Effector CD8-positive, alpha-beta T cell (primary cell): ENCODE measurements at places on chromosomes 4 and X.

DNA sequence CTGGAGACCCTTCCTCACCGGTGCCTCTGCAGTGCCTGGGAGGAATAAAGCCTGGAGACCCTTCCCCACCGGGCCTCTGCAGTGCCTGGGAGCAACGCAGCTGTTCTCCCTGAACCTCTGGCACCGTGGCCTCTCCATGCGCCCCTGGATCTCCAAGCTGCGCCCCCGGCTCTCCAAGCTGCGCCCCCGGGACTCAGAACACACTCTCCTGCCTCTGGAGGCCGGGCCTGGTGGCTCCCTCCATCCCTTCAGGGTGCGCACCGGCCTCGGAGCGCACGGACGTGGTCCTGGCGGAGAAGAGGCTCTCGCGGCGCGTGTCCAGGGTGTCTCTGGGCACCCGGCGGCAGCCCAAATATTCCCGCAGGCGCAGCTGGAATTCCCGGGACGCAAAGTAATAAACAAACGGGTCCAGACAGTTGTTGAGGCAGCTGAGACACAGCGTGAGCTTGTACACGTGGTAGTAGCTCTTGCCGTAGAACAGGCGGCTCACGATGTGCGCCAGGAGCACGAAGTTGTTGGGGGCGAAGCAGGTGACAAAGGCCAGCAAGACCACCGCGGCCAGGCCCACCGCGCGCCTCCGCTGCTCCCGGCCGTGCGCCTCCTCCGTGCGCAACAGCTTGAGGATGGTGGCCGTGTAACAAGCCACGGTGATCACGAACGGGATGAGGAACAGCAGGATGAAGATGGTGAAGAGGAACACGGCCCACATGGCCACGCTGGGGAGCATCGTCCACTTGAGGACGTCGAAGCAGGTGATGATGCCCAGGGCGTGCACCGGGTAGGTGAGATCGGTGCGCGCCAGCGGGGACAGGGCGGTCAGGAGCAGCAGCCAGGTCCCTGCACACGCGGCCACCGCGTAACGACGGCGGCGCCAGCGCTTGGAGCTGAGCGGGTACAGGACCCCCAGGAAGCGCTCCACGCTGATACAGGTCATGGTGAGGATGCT is 12.8 kb upstream of the ASMTL start:
- no peak for DNase-seq

- no peak for DNase-seq
Observed at GRCh38 chrX:53437206-53437605, 3.0 kb upstream of the HSD17B10 start.

- DNase-seq = no peak
Observed at GRCh38 chr4:159175989-159176375, 73.1 kb downstream of the RAPGEF2 start.

GRCh38 chrX:54695816-54696487 is 102.1 kb downstream of the ITIH6 start:
- no peak for DNase-seq

GRCh38 chr4:2828758-2829181 is 14.9 kb upstream of the ADD1 start:
- no peak for DNase-seq

- no peak for DNase-seq
Observed at GRCh38 chr4:127344071-127344470, 288.7 kb upstream of the INTU start.

DNA sequence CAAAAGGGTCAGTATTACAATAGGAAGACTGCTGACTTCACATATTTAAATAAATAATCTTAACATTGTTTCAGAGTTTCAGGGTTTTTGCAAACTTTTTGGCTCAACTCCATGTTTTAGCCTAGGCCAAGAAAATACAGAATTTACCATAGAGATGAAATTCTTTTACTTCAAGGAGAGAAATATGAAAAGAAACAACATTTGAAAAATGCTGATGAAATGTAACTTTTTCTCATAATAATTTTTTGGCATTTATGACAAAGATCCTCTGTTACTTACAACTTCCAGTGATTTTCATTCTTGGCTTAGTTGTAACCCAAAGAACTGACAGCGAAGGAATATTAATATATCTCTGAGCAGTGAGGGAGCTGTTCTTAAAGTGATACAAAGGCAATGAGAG is 316.1 kb upstream of the EMCN start:
- DNase-seq = no peak

DNA sequence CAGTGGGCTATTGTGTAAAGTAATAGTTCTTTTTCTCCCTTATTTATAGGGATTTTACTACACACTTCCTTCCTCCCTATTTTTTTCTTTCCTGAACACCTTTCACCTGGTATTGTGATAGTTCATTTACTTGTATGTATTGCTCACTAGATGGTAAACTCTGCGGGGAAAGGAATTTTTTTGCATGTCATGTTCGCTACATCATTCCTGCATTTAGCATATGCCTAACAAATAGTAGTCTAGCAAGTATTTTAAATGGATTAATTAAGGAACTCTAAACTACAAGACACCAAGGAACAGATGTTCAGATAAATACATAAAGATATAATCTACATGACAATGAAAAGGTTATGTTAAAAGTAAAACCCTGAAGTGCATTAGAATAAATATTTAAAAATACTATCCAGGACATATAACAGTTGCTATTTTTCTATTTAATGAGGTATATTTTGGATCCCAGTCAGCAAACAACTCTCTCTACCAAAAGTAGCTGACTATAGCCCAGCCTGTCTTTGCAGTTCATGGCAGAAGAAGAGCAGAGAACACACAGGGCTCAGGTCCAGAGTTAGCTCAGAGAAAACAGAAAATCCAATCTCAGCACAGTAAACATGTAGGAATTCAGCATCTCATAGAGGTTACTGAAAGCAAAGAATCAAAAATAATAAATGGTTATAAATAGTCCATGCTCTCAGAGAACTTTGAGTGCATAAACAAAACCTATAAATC is 87.8 kb downstream of the PACRGL start:
- DNase-seq = no peak

DNA sequence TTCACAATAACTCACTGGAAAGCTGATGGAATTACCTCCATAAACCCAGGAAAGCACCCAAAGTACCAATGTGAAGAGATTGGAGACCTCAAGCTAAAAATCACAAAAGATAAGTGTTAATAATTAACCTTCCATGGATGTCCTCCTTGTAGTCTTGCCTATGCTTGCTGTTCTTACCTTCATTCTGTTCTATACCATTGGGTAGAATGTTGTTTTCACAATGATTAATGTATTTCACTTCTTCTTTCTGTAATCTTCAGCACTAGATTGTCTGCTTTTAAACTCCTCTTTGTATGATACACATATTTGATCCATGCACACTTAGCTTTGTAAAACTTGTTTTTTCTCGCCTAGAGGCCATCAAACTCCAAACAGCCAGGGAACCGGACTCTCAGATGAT is 570.3 kb downstream of the RAPGEF2 start:
- DNase-seq = no peak

DNA sequence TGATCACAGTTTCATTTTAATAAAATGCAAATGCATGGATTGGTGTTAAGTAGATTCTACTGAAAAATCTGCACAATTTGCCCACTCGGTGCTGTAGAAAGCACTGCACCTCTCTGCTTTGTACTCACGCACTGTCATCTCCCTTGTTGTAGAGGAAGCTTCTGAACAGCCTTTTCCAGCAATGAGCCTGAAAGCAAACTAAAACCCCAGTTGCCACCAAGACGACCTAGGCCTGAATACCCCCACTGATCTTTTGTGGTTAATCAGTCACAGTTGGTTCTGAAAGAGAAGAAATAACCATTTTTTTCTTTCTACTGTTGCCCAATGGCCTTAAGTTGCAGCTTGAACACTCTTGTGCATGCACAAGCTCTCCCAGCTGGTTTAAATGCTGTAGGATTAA is 229.8 kb downstream of the NLGN4X start:
- DNase-seq = no peak

- no peak for DNase-seq
Observed at GRCh38 chr4:11529625-11530201, 101.0 kb upstream of the HS3ST1 start.

- no peak for DNase-seq
Observed at GRCh38 chr4:140944199-140944515, 188.0 kb upstream of the TBC1D9 start.

DNA sequence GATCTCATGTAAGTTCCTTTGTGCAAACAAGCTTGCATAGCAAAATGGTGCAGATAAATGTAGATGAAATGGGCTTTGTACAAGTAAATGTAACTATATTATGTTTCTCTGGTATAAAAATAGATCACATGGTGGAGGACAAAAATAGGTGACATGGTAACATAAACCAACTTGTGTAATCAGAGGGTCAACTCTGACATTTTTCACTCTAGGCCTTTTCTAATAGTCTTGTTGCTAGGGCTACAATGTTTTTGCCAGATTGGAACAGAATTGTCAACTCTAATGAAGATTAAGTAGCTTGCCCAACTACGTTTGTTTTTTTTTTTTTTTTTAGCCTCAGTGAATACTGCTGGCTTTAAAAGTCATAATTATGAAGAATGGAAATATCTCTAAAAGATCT is 11.5 kb downstream of the MAD2L1 start:
- no peak for DNase-seq

GRCh38 chr4:121978172-121978516 is 26.3 kb upstream of the TRPC3 start:
- DNase-seq = no peak

DNA sequence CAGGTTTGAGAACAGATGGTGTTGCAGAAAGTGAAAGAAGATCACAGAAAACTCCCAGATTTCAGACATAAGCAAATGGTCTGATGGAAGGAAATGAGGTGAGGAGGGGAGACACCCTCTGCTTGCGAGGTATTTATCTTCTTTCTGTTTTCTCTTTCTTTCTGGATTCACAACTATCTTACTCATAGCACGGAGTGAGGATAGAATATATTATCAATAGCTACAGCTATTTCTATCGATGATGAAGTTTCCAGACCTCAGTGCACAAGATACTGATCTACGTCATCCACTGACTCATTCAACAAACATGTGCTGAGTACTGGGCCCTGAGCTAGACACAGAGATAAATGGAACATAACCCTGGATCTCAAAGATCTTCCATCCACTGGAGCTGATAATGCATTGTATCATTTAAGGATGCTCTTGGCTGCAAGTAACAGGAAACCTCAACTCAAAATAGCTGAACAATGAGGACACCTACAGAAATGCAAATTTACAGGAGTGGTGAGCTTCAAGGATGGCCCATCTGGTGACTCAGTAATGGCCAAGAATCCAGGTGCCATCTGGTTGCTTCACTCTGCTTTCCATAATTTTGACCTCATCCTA is 21.2 kb downstream of the SLC2A9 start:
- DNase-seq = no peak

GRCh38 chr4:186137196-186137794 is 32.8 kb downstream of the FAM149A start:
- DNase-seq = no peak

DNA sequence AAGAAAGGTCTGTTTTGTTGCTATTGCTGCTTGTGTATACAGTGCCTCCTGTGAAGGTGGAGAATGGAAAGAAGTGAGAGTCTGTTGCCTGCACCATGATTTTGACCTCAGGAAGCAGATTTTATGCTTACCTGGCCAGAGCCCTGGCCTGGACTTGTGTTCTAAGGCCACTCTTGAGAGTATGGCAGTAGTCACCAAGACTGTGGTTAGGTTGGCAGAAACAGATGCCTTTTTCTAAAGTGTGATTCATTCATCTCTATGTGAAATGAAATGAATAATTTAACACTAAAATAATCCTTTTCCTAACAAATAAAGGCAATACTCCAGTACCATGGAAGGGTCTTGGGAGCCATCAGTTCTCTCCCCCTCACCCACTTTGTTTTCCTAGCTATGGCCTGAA is 161.8 kb downstream of the DCLK2 start:
- no peak for DNase-seq

- no peak for DNase-seq
Observed at GRCh38 chr4:24190761-24191695, 301.2 kb upstream of the PPARGC1A start.

- DNase-seq = peak; percentile 1
Observed at GRCh38 chrX:20267931-20268701, 1.4 kb upstream of the RPS6KA3 start.

DNA sequence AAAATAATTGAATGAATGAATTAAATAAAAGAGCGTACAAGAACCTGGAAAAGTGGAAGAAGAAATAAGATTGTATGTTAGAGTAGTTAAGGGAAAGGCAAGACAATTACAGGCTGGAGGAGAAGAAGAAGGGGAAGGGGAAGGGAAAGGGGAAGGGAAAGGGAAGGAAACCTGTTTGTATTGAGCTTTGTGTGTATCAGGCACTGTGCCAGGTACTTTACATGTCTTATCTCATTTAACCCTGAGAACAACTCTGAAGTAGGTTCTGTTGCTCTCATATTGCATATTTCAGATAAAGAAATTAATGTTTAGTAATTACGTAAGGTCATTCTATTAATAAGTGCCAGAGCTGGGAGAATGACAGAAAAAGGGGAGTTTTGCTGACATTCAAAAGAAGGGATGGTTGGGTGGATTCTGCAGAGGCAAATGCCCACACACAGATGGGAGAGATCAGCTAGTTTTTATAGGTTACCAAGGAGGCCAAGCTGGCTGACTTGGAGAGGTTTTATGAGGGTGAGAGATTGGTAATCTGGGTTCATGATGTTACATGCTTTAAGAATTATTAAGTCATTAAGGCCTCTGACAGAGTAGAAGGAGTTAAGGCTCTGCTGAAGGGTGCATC is 92.3 kb upstream of the LCORL start:
- no peak for DNase-seq

- DNase-seq = no peak
Observed at GRCh38 chrX:154351183-154352011, 23.0 kb downstream of the FLNA start.

GRCh38 chr4:110480031-110480549 is 4.1 kb downstream of the ENPEP start:
- no peak for DNase-seq

DNA sequence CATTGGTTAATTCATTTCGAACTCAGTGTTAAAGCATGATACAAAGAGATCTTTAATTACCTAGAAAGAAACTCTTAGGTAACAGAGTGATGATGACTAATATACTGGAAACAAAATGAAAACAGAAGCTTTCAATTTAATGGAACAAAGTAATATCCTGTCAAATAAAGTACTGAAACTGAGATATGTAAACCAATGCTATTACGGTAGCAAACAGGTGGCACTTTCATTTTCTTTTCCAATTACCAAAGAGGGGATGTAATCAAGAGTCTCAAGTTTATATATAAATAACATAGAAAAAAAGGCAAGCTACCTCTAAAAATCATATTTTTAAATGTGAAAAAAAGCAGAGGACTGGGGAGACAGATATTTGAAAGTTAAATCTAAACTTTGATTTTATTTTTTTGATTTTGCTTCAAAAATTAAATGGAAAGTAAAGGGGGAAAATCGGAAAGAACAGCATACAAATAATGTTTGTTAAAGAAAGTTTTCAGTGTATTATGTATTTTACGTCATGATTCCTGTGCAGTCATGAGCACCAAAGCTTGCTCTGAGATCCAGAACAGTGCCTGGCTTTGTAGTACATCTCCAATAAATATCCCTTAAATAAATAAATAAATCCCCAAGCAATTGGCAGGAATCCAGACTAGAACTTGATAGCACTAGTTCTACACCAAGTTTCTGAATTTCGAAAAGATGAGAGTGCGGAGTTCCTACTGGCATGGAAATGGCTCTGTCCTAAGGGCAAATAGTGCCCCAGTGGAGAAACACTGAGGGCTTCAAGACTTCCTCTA is 25.0 kb upstream of the RAPGEF2 start:
- no peak for DNase-seq

- no peak for DNase-seq
Observed at GRCh38 chrX:123976706-123977316, 15.3 kb downstream of the STAG2 start.
